Activated CD4-positive, alpha-beta T cell treated with anti-CD3 and anti-CD28 coated beads, Interleukin-2, amount 50 U/mL, for 4 hours (primary cell): ENCODE measurements at places on chromosomes 16 and 17.

DNA sequence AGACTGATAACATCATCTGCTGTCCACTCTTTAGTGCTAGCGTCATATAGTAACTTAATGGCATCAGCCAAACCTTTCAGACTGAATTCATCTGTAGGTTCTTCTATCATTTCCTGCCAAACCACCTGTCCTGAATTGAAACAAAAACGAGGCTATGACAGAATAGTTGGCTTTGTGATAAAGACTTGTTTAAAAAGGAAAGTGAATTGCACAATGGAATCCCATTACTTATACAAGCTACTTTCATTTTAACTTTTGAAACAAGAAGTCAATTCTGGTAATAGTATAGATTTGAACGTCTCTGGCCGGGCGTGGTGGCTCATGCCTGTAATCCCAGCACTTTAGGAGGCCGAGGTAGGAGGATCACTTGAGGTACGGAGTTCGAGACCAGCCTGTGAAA lies 18.2 kb downstream of the LASP1NB start:
- no peak for DNase-seq

- no peak for DNase-seq
Measured at GRCh38 chr17:19482576-19482975, 51.1 kb upstream of the SLC47A1 start.

GRCh38 chr16:64339052-64339770 lies 782.7 kb downstream of the CDH11 start:
- no peak for DNase-seq

GRCh38 chr17:34571428-34572130 lies 7.8 kb upstream of the TMEM132E start:
- no peak for DNase-seq

GRCh38 chr16:67660564-67661028 lies at the start of gene PARD6A:
Gene PARD6A, plus strand, starts transcription at chr16:67660960. Its CDS starts 79 bp downstream, at chr16:67661039.
- DNase-seq = peak; percentile 88

GRCh38 chr17:21358682-21359482 lies 17.3 kb upstream of the KCNJ12 start:
- no peak for DNase-seq

GRCh38 chr17:46152423-46152822 lies 40.8 kb downstream of the KANSL1 start:
- no peak for DNase-seq

- no peak for DNase-seq
Measured at GRCh38 chr17:71287071-71287823, 833.6 kb upstream of the SOX9 start.

GRCh38 chr17:40158438-40159013 lies 18.2 kb downstream of the CASC3 start:
- DNase-seq = no peak

DNA sequence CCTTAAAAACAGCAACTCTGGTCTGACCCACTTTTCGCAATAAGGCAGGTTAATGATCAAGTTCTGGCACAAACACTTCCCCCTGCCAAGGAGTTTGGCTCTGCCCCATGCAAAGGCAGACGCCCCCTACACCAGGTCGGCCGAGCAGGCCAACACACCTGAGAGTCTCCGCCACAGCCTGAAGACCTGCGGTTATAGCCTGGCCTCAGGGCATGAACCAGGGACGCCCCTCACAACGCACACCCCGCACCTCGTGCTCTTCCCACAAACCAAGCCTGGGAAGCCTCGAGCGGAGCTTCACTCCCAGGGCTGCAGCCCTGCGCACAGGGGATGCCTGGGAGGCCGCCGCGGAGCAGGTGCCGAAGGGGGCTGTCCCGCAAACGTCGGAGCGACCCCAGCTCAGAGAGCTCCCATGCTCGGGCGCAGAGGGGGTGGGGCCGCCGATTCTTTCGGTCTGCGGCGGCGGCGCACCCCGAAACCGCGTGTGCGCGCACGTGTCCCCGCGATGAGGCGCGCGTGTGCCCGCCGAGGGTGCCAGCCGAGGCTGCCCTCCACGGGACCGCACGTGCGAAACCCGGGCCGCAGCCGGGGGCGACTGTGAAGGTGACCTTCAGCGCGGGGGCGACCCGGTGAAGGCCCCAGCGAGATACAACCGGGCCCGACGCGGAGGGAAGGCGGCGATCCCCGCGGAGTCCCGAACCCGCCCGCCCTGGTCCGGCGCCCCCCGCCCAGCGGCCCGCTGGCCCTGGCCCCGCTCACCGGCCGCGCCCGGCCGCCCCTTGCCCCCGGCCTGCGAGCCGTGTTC lies 559 bp downstream of the CLUH start:
- DNase-seq = peak; percentile 29

DNA sequence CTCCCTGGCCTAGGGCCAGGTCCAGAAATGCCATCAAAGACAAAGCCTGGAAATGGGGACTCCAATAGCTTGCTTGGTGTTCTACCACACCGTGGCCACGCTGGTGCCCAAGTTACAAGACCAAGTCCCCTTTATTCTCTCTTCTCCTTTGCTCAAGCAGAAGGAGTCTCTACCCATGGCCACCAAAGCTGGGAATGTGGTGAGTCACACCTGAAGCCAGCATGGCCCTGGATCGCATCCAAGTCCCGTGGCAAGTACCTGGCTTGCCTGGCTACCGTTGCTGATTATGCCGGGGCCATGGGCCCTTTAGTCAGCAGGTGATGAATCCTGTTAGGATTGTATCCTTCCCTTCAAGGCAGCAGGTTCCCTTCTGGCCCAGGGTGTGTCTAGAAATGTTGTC lies 260.0 kb downstream of the HAPSTR1 start:
- no peak for DNase-seq

- DNase-seq = no peak
Measured at GRCh38 chr16:86353148-86353547, 157.2 kb upstream of the FOXF1 start.

DNA sequence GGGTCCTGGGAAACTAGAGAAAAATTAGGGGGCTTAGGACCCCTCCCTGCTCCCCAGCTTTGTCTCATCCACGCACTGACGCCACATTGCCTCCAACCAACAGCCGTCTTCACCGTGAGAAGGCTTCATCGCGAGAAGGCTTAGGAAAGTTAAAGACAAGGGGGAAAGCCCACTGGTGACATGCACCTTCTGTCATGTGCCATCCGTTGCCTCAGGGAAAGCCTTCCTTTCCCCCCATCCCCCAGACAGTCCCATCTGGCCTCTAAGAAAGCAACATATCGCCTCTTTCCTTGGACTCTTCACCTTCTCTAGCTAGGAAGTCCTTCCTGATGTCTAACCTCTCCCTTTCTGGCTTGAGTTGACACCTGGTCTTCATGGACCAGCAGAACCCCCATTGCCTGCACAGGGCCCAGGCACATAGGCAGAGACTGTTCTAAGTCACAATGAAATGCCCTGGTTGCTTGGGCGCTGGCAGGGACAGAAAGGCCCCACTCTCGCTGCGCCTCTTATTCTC lies 2.1 kb downstream of the FOXN1 start:
- DNase-seq = no peak

- DNase-seq = no peak
Measured at GRCh38 chr17:79028496-79029326, 4.7 kb downstream of the C1QTNF1 start.

- no peak for DNase-seq
Measured at GRCh38 chr16:57955572-57956188, 15.2 kb downstream of the CNGB1 start.

GRCh38 chr16:67549240-67549639 lies 13.1 kb upstream of the CTCF start:
- DNase-seq = no peak

- no peak for DNase-seq
Measured at GRCh38 chr17:534071-534691, 180.5 kb downstream of the VPS53 start.

GRCh38 chr16:26214581-26215174 lies 522.9 kb downstream of the HS3ST4 start:
- DNase-seq = no peak

GRCh38 chr17:4836221-4836620 lies 3.1 kb downstream of the MINK1 start:
- no peak for DNase-seq
